ENCODE measurements at places on chromosomes 6 and 20.

DNA sequence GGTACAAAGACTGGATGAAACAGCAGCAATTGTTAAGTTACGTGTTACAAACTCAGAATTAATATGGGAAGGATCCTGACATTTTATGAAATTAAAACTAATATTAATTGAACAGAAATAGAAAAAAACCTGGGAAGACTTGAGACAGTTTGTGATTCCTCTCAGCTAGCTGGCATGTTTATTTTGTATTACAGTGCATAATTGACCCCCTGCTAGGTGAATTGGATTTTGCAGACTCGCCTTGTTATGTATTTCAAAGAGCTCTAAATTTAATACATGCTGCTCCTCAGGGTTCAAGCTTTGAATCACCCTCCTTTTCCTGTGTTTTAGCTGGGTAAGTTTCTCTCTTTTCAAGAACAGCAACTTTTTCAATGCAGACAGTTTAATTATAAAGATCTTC lies 339.4 kb downstream of the PLCB1 start:
- no peak for DNase-seq

GRCh38 chr6:154276810-154277628 lies 79.6 kb downstream of the IPCEF1 start:
- DNase-seq: peak; percentile 58

DNA sequence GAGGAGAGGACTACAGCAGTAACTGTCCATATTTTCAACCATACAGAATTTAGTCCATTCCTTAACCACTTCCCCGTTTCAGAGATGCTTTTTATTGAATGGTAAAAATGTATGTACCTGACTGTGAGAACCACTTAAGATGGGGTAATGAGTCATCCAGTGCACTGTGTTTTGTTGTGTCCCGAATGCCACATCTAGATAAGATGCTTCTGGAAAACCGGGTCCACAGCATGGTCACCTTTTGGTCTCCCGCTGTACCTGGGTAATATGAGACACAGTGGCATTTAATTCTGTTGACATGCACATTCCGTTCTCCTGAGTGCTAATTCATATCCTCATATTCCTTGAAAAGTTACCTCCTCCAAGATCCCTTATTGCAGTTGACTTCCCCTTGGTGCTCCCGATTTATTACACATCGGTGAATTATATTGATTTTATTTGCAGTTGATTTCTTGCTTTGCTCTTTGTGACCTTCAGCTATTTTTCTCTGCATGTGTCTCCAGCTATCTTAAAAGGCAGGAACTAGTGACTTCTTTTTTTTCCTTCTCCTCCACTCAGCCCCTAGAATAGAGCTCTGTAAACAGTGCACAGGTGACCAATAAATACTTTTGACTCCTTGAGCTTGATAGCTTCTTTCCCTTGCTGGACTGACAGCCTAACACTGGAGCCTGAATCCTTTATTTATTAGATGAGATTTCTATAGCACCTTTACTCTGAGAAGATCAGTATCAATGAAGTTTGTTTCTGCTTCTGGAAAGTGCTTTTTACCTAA lies 314.6 kb downstream of the ZFAND3 start:
- DNase-seq: no peak

DNA sequence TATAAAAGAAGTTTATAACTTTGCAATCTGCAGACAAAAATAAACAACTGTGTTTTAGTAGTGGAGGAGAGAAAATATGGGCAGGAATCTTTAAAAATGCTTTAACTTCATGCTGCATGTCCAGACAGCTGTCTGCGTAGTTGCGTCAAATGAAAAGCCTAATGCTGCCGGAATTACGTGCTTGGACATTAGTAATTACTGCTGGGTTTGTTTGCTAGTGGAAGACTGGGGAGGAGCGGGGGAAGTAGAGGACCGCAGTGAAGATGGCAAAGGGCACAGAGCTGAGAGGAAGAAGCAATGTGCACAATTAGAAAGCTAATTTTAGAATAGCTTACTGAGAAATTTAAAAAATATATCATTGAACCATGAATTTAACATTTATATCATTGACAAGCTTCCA lies 2.4 kb downstream of the SNAP25 start:
- no peak for DNase-seq

GRCh38 chr6:54655162-54655561 lies 191.4 kb upstream of the FAM83B start:
- no peak for DNase-seq

GRCh38 chr6:45021676-45022075 lies 306.5 kb upstream of the RUNX2 start:
- no peak for DNase-seq

Data from NB4 (cell line).